Activated CD4-positive, alpha-beta T cell treated with anti-CD3 and anti-CD28 coated beads, Interleukin-2, amount 50 U/mL, for 24 hours (primary cell): ENCODE measurements at places on chromosomes 16 and 17.
A peak's percentile ranks its signal among the peaks of the same experiment; 100 is the strongest.

- DNase-seq = no peak
These were observed 9.1 kb downstream of the TIMP2 start for GRCh38 chr17:78915872-78916632.

GRCh38 chr16:964356-965035, 6.3 kb downstream of the LMF1 start:
- DNase-seq = peak; percentile 55

DNA sequence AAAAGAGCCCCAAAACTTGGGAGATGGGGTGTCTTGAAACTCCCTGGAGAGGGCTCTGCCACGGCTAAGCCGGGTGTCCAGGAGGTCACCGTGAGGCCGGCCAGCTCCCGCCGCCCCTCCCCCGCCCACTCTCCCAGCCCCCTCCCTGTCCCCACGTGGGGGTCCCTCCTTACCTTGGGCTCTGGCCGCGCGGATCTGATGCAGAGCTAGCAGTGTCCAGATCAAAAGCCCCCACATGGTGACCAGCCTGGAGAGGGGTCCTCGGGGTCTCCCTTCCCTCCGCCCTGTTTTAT, 447 bp downstream of the SDK2 start:
- DNase-seq = no peak

DNA sequence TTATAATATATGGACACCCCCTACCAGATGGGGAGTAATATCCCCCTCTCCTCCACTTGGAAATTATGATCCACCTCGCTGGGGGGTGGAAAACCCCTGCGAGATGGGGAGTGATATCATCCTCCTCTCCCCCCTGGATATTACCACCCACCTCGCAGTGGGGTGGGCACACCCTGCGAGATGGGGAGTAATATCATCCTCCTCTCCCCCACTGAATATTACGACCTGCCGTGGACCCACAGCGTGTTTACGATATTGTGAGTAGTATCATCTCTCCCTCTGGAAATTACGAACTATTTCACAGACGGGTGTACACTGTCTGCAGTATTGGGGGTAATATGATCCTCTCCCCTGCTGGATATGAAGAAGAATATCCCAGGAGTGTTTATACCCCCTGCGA, 228.3 kb upstream of the WSCD1 start:
- no peak for DNase-seq

DNA sequence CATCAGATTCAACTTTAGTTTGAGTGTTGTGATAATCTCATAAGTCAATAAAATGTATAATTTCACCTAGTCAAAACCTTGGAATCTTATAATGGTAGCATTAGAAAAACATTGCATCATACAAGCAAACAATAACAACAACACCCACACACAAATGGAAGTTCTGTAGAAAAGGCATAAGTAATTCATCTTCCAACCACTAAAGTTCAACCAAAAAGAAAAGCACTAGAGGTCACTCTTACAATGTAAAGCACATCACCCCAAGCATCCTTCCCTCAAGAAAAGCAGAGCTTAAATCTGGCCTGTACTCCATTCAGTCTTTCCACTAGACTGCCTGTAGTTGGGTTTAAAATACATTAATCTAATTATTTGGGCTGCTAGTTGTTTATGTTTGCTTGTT, 1.8 kb downstream of the CNTNAP4 start:
- no peak for DNase-seq

DNA sequence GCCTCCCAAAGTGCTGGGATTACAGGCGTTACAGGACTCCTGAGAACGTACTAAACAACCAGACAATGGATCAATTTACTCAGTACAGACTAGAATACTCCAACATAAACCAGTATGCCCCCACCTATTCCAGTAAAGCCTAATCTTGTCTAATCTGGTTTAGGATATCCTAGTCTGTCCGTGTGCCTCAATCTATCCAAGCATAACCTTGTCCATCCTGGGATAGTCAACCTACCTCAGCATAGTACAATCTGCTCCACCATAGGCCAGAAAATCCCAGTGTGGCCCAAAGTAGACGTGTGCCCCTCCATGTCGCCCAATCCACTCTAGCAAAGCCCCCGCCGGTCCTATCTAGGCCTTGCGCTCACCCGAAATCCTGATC, 625 bp downstream of the DVL2 start:
- no peak for DNase-seq

DNA sequence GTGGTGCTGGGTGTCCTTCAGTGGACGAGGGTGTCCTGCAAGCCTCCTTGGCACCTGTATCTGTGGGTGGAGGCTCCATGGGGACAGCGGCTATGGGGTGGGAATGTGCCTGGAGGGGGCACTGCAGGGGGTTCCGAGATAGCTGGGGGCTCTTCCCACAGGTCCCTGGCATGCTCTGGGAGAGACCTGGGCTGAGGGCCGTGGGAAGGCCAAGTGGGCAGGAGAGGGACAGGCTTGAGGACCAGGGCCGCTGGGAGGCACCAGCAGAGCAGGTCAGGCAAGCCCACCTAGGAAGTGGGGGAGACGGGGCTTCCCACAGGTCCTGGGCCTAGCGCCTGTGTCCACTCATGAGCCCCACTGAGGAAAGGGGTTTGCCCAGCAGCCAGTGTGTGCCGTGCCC, 9.7 kb downstream of the LRRC75A start:
- no peak for DNase-seq

DNA sequence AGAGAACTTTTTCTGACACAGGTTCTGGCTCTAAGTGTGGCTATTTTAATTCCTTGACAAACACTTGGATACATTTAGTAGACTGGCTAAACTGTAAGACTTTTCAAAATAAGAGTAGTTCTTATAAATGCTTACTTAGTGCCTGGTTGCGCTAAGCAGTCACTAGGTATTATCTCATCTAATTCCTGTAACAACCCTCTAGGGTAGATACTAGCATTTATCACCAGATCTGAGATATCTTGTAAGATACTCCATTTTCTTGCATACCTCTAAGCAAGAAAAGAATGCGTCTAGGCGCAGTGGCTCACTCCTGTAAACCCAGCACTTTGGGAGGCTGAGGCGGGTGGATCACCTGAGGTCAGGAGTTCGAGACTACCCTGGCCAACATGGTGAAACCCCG, 131.2 kb downstream of the CMIP start:
- DNase-seq = no peak

DNA sequence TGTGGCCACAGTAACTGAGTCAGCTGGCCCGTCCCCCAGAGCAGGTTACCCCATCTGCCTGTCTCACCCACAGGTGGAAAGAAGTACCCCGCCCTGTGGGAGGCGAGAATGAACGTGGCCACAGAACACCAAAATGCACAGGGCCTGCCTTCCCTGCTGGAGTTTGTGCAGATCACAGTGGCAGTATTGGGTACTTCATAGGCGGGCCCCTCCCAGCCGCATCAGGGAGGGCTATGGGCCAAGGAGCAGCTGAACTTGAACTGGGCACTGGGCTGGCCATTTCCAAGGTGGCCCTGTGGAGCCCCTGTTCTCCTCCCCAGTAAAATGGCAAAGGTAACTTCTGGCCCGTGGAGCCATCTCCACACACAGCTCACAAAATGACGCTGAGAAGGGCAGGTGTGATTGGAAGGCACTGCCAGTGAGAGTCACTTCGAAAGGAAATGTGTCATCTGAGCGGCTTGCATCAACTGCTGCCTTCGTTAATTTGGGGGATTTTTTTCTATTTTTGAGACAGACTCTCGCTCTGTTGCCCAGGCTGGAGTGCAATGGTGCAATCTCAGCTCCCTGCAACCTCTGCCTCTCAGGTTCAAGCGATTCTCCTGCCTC, 162.9 kb downstream of the ENGASE start:
- DNase-seq = no peak

DNA sequence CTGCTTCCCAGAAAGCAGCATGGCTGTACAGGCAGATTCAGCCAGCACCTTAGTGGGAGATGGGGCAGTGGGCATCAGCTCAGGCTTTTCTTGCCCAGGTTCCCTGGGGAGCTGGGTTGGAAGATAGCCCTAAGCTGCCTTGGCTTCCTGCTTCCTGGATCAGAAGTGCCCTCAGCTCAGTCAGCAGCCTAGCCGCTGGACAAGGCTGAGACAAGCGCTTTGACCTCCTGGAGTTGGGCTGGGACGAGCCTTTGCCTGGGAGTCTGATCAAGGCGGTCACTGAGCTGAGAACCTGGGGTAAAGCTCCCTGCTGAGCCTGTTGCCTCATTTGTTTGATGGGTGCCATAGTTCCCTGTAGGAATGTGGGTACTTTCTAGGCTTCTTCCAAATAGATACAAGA, 190.0 kb downstream of the RAB11FIP4 start:
- DNase-seq = no peak

- DNase-seq = no peak
These were observed 3.3 kb downstream of the GRN start for GRCh38 chr17:44348234-44348987.

DNA sequence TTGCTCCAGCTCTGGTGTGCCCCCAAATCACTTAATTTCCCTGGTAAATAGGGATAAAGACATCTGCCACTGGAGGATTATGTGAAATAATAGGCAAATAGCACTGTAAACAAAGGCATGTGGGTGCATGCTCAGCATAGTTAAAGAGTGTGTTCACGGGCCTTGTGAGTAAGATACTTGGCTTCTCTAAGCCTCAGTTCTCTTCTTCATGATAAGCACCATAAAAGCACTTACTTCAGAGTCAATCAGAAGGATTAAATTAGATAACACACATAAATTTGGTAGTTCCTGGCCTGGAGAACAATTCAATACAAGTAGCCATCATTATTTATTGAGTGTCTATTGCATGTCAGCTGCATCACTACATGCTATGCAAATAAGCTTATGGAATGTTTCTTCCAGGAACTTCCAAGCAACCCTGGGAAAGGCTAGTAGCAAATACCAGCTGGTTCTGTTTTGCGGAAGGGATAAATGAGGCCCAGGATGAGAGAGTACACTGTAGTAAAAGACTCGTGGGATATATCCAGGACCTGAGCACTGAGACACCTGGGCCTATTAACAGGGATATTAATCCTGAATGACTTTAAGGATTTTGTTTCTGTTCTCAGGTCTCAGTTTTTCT, 14.5 kb downstream of the CCL11 start:
- no peak for DNase-seq

- DNase-seq = no peak
These were observed 36.8 kb downstream of the CHD9 start for GRCh38 chr16:53091466-53092211.

DNA sequence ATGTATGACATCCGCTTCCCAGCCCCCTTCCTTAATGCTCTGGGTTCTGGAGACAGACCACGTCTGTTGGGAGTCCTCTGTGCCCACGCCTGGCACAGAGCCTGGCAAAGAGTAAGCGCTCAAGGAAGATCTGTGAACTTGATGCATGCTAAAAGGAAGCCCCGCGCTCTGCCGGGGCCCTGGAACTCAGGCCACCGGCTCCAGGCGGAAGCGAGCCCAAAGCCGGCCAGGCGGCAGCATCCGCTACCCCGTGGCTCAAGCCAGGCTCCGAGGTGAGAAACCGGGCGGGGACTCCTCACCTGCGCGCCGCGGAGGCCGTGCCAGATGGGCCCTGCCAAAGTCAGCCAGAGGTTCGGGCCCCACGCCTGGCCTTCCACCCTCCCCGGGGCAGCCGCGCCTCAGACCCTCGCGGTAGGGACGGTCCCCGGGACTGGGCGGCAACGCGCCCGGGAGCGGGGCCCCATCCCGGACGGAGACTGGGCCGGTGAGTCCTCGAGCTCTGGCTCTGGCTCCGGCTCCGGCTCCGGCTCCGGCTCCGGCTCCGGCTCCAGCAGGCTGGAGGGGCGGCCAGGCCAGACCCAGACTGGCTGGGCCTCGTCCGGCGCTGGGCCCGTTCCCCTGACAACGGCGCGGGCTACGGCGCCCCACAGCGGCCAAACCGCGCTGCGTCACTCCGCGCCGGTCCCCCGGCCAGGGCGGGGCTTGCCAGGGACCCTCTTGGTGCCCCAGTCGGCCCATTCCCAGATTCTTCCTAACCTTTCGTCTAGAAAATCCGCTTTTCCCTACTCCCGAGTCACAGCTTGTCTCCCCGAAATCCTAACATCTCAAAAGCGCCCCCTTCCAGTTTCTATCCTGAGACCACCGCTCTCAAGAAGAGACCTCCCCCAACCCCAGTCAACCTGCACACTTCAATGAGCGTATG, at the start of gene ZDHHC1:
Gene ZDHHC1, minus strand, starts transcription at position 606 of the 922 bp plus-strand sequence. CDS start 8,702 bp downstream, outside the sequence.
- DNase-seq = no peak

GRCh38 chr17:7413346-7413985, 5.8 kb downstream of the NLGN2 start:
- DNase-seq = no peak

DNA sequence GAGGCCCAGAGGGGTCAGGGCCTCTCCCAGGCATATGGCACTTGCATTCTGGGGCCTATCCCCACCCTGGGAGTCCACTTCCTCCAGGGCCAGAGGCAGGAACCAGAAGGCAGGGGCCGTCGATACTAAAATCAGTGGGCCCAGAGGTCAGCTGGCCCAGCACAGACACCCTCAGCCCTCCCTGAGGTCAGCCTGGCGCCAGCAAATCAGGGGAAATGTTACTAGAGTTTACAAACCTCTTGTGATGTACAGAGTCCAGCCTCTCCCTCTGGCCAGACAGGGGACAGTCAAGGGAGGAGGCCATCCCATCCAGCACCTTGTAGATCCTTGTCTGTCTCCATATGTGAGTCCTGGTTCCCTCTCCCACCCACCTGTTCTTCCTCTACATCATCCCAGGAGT, 10.8 kb downstream of the CDH5 start:
- DNase-seq = no peak

- DNase-seq = no peak
These were observed 14.5 kb upstream of the RNF222 start for GRCh38 chr17:8412089-8412488.

DNA sequence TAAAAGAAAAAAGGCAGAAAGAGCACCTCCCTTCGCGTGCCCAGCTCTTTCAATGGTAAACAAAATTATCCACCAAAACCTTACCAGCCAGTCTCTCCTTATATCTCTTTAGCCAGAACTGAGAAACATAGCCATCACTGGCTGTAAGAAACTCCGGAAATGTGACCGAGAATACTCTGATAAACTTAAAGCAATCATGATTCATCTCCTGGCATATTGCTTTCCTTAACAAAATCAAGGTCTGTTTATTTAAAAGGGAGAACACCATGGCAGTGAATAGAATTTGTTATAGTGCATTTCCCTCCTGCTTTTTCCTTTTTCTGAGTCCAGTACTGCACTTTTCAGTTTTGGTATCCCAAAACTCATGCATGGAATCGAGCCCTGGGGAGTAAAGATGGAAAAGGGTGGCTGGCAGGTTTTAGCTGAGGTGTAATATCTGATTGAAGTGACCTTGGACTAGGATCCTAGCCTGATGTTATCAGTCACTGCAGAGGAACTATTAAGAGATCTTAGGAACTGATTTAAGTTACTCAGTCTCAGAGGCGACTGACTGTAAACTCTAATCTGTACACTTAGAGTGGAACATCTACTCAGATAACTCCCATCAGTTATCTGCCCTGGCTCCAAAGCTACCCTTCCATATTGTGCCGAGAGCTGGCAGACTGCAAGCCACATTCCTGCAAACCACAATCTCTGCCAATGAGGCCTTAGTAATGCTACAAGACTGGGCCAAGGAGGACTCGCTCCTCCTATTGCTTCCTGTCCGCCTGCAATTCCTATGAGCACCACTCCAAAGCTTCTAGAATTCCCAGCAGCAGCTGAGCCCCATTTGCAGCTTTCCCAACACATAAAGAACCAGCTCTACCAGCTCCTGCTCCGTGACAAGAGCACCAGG, 7.4 kb upstream of the COX10 start:
- no peak for DNase-seq
